ENCODE measurements at places on chromosomes 1 and 21.

GRCh38 chr1:233945573-233945972 is 41.1 kb downstream of the SLC35F3 start:
- no peak for DNase-seq

- DNase-seq = no peak
These were observed 1878.0 kb downstream of the MRPL39 start for GRCh38 chr21:23729331-23729730.

GRCh38 chr1:208269338-208269666 is 25.1 kb upstream of the PLXNA2 start:
- no peak for DNase-seq

DNA sequence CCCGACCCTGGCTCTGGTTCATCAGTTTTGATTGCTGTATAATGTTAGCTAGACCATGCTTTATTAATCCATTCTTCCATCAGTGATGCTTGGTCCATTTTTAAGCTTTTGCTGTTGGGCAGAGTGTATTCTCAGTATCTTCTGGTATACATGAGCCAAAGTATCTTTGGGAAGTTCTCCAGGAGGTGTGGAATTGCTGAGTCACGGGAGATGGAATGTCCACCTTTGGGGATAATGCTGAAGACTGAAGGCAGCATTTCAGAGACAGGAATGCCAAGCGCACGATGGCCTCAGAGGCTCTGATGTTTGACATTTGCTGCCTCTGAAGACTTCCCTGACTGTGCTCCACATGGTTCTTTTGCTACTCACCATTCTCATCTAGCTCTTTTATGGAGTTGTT is 266.3 kb upstream of the KAZN start:
- no peak for DNase-seq

DNA sequence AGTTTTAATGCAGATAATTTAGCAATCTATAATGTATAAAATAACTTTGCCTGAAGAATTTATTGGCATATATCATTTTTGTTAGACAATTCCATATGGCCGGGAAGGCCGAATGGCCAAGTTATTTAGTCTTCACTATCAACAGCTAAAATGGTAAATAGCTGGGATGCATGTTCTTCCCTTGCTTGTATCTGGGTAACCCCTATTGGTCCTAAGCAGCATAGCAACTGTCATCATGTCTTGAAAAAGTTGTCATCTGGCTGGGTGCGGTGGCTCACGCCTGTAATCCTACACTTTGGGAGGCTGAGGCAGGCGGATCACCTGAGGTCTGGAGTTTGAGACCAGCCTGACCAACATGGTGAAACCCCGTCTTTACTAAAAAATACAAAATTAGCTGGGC is 340.0 kb upstream of the DPYD start:
- DNase-seq = no peak

- no peak for DNase-seq
These were observed 430.9 kb downstream of the LTN1 start for GRCh38 chr21:28561772-28562171.

- DNase-seq = no peak
These were observed 166.0 kb upstream of the IGSF21 start for GRCh38 chr1:17941431-17942189.

GRCh38 chr1:1955621-1956094 is 36.6 kb upstream of the TMEM52 start:
- DNase-seq = no peak

- DNase-seq = no peak
These were observed 48.9 kb downstream of the YARS1 start for GRCh38 chr1:32768110-32768850.

GRCh38 chr21:30444204-30444603 is 4.1 kb downstream of the KRTAP15-1 start:
- DNase-seq = no peak

- no peak for DNase-seq
These were observed 99.1 kb downstream of the PLA2G4A start for GRCh38 chr1:186927884-186928283.

- DNase-seq = no peak
These were observed 28.4 kb downstream of the TRIM45 start for GRCh38 chr1:117093091-117093534.

- no peak for DNase-seq
These were observed 307.9 kb downstream of the HLX start for GRCh38 chr1:221187174-221187573.

DNA sequence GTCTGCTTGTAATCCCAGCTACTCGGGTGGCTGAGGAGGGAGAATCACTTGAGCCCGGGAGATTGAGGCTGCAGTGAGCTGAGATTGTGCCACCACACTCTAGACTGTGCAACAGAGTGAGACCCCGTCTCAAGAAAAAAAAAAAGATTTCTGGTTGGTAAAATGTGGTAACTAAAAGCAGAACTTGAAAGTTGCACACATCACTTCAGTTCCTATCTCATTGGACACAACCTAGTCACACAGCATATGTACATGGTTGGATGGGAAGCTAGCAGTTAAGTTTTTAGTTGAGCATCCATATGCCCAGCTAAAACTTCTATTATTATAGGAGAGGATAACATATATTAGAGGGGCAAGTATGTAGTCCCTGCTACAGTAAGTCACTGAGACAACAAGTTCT is 22.1 kb downstream of the BCAS2 start:
- no peak for DNase-seq

GRCh38 chr1:41777695-41778094 is 141.0 kb downstream of the HIVEP3 start:
- no peak for DNase-seq

GRCh38 chr1:150551051-150551783 is 2.0 kb downstream of the ADAMTSL4 start:
- DNase-seq = no peak

GRCh38 chr1:67777016-67777415 is 56.3 kb downstream of the GNG12 start:
- no peak for DNase-seq

GRCh38 chr1:56073206-56073605 is 506.2 kb downstream of the PLPP3 start:
- no peak for DNase-seq

- no peak for DNase-seq
These were observed 11.5 kb downstream of the RCC2 start for GRCh38 chr1:17427696-17428660.

- no peak for DNase-seq
These were observed 163.8 kb downstream of the SMYD3 start for GRCh38 chr1:246343251-246343650.

- no peak for DNase-seq
These were observed 105.0 kb downstream of the FNBP1L start for GRCh38 chr1:93552741-93553455.

GRCh38 chr1:70415882-70416281 is 4.8 kb downstream of the CTH start:
- no peak for DNase-seq

DNA sequence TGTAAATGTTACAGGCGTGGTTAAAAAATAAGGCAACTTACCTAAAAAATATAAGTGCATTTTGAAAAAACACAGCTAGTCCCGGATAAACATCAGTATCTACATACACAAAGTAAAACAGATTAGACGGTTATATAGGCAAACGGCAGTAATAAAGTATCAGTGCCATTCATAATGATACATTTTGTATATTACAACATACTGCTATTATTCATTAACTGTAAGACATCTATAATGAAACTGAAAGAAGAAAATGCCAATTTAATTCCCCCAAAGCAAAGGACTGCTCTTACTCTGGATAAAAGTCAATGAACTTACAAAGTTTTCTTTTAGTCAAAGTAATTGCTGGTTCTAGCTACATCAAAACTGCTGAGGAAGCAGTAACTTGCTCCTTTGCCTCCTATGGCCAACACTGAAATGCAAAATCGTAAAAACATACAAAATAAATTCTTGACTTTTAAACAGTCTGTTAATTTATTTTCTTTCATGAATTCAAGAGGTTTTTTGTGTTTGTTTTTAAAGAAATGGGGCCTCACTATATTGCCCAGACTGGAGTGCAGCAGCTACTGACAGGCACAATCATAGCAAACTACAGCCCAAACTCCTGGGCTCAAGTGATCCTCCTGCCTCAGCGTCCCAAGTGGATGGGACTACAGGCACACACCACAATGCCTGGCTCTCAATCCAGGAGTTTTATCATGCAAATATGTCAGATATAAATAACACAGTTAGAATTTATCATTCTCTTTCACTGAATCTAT is 23.9 kb downstream of the TMEM50B start:
- DNase-seq = no peak

- peak; percentile 74 for DNase-seq
These were observed at the start of gene IFNLR1 for GRCh38 chr1:24186993-24187790. IFNLR1 (minus strand) TSS chr1:24187289; CDS start chr1:24187248, 41 bp downstream.

GRCh38 chr21:34513129-34513675 is 1.2 kb upstream of the KCNE1 start:
- DNase-seq = no peak

DNA sequence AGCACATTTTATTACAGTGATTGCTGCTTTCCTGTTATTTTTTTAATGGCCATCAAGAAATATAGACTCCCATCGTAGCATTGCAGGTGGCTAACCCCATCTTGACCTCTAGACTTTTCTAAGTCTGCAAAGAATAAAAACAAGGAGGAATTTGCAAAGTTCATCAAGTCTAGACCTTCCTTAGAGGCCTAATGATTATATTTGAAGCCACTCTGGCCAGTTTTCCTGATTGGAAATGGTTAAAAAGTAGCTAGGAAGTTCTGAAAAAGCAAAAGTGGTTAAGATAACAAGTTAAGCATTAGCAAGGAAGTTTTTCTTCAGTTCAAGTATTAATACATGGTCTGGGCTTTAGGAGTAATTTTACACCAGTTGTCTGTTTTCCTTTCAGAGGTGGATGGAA is 16.7 kb upstream of the KCNJ15 start:
- no peak for DNase-seq

DNA sequence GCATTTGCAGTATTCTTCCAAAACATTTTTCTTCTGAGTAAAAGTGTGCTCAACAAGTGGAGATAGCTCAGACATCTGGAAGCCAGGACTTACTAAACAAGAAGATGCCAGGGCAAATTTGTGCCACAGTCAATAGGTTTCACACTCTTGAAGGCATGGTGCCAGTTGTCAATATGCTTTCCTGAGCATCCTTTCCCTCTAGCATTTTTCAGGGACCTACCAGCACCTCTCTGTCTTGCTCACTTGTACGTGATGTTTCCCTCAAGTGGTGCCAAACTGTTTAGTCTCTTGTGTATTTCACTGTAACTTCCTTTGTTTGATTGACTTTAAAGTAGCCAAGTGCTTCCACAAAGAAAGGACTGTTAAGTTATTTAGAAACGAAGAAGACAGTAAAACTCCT is 194.0 kb upstream of the SGIP1 start:
- no peak for DNase-seq

Data from activated CD4-positive, alpha-beta T cell treated with anti-CD3 and anti-CD28 coated beads for 4 hours (primary cell).